ENCODE measurements at places on chromosomes 1 and 21. TPM values are rescaled to one million over a fixed set of nuclear protein-coding genes. Genes with fewer than 3 reads are reported as not detected.

DNA sequence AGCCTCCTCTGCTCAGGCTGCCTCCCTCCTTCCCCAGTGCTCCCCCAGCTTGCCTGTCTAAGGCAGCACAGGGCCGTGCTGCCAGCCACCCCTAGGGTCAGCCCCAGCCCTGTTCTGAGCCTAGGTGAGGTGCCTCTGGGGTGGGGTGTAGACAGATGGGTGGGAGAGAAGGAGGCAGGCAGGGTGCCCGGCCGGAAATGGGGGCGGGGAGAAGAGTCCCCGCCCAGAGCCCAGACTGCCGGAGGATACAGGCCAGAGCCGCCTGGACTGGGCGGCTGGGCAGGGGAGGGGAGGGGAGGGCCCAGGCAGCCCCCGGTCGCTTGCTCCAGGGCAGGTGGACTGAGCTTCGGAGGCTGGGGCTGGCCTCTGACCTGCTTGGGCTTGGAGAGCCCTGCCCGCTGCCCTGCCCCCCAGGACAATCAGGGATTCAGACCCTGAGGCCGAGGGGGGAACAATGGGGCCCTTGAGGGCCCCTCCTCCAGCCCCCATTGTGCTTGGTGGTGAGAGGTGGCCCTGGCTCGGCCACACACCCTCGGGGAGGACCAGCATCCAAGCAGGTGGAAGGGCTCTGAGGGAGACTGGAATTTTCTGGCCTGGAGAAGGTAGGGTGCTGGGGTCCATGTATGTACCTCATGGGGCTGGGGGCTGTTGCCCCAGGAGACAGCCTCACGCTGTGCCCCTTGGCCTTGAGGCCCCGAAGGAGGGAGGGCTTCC lies at the start of gene GJC2:
GJC2 (plus strand) TSS at position 525 of the 714 bp plus-strand sequence. CDS start 7,829 bp downstream, outside the sequence.
- DNase-seq, result peak; percentile 19

GRCh38 chr1:33029921-33030320 lies 6.8 kb downstream of the AK2 start:
- no peak for DNase-seq

GRCh38 chr1:23805025-23805424 lies 4.5 kb upstream of the GALE start:
- no peak for DNase-seq

Gene KLHDC7A
- 0.95 TPM for total RNA-seq
